ENCODE measurements at places on chromosomes 13 and 19. TPM values are rescaled to one million over a fixed set of nuclear protein-coding genes. Genes with fewer than 3 reads are reported as not detected.

MEDAG gene
- 46.7 TPM for total RNA-seq

WDR88 gene
- not detected for total RNA-seq

ZNF547 gene
- total RNA-seq, result 5.1 TPM

SYNE4 gene
- total RNA-seq, result under 0.01 TPM

NCR1 gene
- total RNA-seq, result 0.36 TPM

DNA sequence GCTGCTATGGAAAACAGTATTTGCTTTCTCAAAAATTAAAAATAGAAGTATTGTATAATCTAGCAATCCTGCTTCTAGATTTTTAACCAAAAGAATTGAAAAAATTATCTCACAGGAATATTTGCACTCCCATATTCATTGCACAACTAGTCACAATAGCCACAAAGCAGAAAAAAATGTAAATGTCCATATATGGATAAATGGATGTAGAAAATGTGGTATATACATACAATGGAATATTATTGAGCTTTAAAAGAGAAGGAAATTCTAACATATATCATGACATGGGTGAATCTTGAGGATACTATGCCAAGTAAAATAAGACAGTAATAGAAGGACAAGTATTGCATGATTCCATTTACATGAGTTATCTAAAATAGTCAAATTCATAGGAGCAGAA lies 2753.0 kb downstream of the PCDH9 start:
- DNase-seq, result no peak

DNA sequence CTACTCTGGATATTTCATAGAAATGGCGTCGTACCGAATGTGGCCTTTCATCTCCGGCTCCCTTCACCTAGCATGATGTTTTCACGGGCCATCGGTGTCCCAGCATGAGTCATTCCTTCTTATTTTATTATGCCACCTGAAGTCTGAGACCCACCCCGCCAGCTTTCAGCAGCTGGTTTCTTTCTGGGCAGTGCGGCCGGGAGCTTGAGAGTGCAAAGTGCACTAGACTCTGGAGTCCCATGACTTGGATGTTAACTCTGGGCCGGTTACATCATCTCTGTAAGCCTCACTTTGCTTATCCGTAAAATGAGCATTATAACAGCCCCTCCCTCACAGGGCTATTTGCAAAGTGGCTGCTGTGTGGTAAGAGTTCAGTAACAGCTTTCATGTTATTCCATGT lies 5.8 kb upstream of the KMT5C start:
- DNase-seq, result peak; percentile 15

GRCh38 chr19:28196961-28197360 lies 1016.0 kb downstream of the UQCRFS1 start:
- DNase-seq, result no peak

GRCh38 chr19:720345-721160 lies 11.8 kb downstream of the PALM start:
- peak; percentile 77 for DNase-seq

GRCh38 chr19:48615231-48616040 lies 560 bp upstream of the FAM83E start:
- peak; percentile 68 for DNase-seq

GRCh38 chr13:43357564-43357963 lies 334.2 kb downstream of the DNAJC15 start:
- DNase-seq, result no peak

GRCh38 chr13:53104136-53104535 lies 75.5 kb downstream of the OLFM4 start:
- DNase-seq, result no peak

GRCh38 chr19:52590728-52591127 lies 20.6 kb downstream of the ZNF701 start:
- no peak for DNase-seq

DNA sequence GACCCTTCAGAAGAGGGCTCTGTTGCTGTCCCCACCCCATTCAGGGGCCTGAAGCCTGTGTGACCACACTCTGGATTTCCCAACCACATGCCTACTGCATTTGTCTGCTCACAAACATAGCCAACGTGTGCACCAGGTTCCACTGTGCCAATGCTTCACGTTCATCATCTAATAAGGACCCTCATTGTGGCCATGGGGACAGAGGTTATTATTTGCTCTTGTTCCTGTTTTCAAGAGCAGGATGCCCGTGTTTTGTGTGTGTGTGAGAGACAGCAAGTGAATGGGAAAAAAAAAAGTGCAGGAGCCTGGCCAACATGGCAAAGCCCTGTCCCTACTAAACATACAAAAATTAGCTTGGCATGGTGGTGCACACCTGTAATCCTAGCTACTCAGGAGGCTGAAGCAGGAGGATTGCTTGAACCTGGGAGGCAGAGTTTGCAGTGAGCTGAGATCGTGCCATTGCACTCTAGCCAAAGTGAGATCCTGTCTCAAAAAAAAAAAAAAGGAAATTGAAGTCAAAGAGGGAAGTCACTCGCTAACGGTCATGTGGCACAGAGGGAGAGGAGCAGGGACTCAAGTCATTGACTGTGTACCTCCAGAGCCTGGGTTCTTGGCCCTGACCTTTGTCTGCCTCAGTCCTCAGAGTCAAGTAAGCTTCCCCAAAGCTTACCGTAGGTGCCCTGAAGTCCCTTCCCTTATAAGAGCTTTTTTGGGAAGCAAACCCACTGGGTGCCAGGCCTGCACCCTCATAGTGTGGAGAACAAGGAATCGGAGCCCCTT lies 6.9 kb downstream of the B3GNT8 start:
- DNase-seq, result peak; percentile 53

- DNase-seq, result no peak
Measured at GRCh38 chr19:18351544-18351943, 11.1 kb downstream of the PGPEP1 start.
